ENCODE measurements at places on chromosomes 16 and 17.

GRCh38 chr17:80071116-80071841, 30.1 kb upstream of the GAA start:
- no peak for DNase-seq

DNA sequence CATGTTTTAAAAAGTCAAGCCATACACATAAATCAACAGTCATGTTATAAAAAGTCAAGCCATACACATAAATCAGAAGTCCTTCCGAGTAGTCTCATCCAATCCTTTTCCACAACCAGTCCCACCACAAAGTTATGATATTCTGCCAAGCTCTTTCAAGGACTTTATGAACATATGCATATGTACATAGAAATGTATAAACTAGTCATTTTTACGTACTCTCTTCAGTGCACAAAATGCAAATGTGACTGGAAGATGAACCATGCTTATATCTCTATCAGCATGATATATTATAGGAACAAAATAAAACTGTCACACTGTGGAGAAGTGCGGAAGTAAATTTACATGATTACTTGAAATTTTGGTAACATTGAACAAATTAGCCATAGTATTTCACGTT, 200.9 kb downstream of the CNTNAP4 start:
- DNase-seq, result no peak

DNA sequence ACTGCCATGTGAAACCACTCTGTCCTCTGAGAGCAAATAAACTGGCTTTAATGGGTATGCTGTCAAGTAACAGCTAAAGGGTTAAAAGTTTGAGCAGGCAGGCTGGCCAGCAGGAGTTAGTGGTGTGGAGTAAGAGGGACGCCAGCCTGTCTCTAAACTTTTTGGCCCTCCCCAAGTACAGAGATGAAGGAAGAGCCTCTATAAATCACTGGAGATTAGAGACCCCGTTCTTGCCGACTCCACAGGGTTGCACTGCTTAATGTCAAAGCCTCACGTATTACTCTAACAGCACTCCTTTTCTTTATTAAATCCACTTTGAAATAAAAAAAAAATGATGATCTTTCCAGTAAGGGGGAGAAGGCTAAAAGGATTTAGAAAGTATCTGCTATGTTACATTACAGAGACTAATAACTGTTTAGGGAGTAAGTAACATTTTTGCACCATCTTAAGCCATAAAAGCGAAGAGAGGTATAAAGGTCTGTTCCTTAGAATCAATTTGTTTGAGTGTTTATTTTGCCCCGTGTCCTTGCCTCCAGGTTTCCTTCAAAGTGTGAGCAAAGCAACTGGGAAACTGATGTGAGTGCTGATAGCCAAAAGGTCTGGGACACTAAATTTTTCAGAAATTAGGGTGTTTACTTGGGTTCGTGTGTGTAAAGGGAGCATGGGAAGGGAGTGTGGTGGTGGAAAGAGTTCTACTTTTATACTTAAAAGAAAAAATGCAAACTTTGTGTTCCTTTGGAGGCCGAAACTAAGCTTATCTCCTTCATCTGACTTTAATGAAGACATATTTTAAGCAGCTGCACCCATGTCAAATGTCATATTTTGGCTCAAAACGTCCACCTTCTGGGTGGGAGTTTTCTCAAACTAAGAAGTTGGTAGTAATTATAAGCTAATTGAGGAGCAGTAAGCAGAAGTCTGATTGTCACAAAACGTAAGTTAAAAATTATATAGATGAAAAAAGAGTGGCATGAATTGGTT, 109.9 kb upstream of the TBX2 start:
- no peak for DNase-seq

- no peak for DNase-seq
Measured at GRCh38 chr17:50272246-50272645, 2.0 kb upstream of the TMEM92 start.

- DNase-seq, result no peak
Measured at GRCh38 chr17:3905017-3905520, 11.2 kb downstream of the P2RX1 start.

DNA sequence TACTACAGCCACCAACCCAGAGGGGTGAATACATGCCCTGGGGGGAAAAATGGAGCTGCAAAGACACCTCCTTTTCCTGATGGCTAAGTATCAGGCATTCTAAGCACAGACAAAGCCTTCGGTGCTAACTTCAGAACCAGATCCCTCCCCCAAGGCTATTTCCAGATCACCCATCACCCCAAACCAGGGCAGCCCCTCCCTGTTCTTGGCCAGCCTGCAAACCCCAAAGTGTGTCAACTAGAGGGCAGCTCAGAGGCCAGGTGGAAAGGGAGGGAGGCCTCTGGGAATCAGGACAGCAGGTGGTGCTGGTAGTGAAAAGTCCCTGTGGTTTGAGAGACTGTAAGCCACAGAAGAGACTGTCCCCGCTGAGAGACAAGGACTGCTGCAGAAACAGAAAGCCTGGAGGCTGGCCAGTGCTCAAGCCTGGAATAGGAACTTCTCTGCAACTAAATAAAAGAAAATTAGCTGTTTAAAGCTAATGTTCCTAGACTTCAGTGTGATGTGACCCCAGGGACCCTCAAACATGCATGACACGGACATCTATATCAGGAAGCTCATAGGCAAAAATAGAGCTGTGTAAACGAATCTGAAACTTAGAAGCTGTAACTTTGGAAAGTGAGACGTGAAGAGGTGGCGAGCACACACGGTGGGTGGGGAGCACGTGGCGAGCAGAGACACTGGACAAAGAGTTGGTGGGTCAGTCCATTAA, 9.1 kb downstream of the TUBG1 start:
- DNase-seq, result no peak

GRCh38 chr16:8694795-8695728, 20.6 kb downstream of the ABAT start:
- DNase-seq, result no peak
